ENCODE measurements at places on chromosomes 5 and 9. TPM values are rescaled to one million over a fixed set of nuclear protein-coding genes. Genes with fewer than 3 reads are reported as not detected.
A peak's percentile ranks its signal among the peaks of the same experiment; 100 is the strongest.

DNA sequence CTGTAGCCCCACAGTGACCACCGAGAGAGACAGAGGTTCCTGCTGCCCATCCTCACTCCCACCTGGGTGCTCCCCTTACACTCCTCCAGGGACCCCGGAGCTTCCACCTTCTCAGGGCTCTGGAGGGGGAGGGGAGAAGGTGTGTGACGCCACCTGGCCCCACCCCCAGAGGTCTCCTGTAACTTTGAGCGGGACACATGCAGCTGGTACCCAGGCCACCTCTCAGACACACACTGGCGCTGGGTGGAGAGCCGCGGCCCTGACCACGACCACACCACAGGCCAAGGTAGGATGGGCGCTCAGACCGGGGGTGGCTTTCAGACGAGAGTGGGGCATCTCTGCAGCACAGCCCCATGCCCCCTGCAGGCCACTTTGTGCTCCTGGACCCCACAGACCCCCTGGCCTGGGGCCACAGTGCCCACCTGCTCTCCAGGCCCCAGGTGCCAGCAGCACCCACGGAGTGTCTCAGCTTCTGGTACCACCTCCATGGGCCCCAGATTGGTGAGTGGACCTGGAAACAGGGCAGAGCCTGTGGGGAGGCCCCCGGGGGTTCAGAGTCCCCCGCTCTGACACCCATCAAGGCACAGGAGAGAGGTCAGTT is 4.5 kb downstream of the MAMDC4 start:
- no peak for DNase-seq

- DNase-seq = no peak
Observed at GRCh38 chr9:36855448-36856315, 178.4 kb downstream of the PAX5 start.

DNA sequence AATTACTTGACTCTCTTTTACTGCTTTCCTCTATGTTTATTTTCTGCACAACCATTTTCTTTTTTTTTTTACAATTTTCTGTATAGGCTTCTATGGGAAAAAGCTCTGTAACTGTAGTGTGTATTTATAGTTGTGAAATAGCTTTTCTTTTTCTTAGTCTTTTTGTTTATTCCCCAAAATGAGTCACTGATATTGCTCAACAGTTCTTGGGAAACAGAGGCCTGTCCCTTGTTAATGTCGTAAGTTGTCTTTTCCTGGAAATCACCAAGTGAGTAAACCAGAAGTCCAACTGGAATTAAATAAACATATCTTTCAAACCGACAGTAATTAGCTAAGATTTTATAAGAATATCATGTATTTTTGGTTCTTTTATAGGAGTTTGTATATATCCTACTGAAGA is 325.1 kb upstream of the PRR16 start:
- DNase-seq = no peak

GRCh38 chr5:124302533-124302932 is 443.9 kb downstream of the ZNF608 start:
- no peak for DNase-seq

DNA sequence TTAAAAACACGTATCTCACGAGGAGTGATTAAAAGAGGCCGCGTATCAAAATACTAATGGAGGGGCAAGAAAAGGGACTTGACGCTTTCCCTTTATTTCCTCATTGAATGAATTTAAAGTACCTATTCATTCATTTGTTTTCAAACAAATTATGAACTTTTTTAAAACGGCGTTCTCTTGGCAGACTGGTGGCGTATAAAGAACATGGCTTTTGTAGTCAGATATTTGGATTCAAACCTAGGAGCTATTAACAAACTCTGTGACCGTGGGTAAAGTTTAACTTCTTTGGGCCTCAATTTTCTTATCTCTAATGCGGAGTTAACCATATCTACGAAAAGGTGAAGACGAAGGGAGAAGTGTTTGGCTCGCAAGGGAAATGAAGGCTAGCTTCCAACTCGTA is 876 bp downstream of the CAAP1 start:
- peak; percentile 27 for DNase-seq

DNA sequence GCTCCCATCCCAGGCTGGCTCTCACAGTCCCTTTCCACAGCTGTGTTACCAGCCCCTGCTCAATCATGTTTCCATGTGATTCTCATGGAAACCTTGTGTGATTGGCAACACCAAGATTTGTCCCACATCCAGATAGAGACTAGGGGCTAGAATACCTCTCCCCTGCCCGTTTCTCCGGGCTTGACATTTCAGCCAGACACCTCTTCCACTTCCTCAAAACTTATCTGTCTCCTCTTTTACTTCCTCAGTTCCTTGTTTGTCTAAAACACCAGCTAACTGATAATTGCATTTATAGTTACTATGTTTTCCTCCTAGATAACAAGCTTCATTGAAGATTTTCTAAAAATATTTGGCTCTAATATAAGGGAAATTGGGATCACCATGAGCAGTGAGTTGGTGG is 16.6 kb upstream of the KCNMB1 start:
- DNase-seq = no peak

DNA sequence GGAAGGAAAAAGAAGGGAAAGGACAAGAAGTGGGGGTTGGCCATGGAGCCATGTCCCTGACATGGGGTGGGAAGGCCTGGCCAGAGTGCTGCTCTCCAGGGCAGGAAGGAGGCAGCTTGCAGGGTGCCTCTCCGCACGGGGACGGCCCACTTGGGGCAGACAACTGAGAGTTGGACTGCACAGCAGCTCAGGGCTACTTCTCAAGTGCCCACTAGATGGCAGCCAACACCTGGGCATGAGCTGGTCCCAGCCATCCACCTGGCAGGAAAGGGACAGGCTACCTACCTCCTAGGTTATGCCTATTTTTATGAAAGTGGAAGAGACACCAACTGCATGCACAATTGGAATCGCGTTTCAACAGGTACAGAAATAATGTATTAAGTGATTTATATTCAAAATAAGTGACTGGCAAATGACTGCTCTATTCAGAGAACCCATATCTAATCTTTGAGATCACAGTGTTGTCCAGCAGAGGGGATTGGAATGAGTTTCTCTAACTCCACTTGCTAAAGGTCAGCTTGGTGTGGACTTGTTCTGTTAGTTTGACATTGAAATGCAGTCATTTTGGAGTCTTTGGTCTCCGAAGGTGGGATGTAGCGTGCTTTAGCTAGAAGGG is 113.4 kb downstream of the SYK start:
- peak; percentile 68 for DNase-seq

DNA sequence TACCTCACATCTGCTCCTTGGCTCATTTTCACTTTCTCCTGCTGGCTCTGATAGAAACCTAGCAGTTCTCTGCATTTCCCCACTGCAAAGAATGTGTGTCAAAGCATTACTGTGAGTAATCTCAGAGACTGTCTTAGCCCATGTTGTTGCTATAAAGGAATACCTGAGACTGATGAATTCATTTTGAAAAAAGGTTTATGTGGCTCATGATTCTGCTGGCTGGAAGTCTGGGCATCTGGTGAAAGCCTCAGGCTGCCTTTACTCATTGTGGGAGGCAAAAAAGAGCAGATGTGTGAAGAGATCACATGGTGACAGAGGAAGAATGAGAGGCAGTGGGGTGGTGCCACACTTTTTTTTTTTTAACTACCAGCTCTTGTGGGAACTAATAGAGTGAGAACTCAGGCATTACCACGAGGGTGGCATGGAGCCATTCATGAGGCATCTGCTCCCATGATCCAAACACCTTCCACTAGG is 191.6 kb upstream of the CTNND2 start:
- DNase-seq = no peak

DNA sequence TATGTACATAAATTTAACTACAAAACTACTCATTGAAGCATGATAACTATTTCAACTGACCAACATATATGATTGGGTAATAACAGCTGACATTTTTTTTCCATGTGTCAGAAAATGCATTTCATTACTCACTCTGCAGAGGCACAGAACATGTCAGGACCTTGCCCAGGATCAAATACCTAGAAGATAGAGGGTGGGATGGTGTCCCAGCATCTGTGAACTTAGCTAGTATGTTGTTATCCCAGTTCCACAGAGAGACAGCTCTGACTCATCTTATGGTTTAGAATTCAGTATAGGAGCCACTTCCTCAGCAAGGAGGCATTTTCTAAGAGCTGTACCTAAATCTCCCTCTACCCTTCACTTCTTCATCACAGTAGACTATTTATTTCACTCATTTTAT is 1198.6 kb upstream of the ACO1 start:
- DNase-seq = no peak

LCN12 gene
- polyA plus RNA-seq = 15.9 TPM

Measured in right renal cortex interstitium (tissue), 3 donors.